Activated T-helper 2 cell treated with anti-CD3 and anti-CD28 coated beads, Interferon-gamma antibody, Interleukin-2, Interleukin-4, amounts not matched to agents 10 μg/mL and 5 μg/mL and 100 μg/mL, durations not matched to agents 14 hours and 24 hours and 36 hours (primary cell): ENCODE measurements at places on chromosomes 12 and 14.

- H3K27ac ChIP-seq: no peak overlapping the region
- H3K4me3 ChIP-seq: no peak overlapping the region
- no peaks in the 10 kb centered on the region for H3K36me3 ChIP-seq
- DNase-seq: no peak
- no peaks in the 10 kb centered on the region for H3K27me3 ChIP-seq
Observed at GRCh38 chr12:112756918-112757317, 34.6 kb upstream of the RPH3A start.

GRCh38 chr12:46445551-46446235 lies 73.1 kb upstream of the SLC38A2 start:
- peak overlapping the region; percentile 43 for H3K27ac ChIP-seq
- H3K4me1 ChIP-seq: peaks cover 31% of the 10 kb centered on the region
- H3K27me3 ChIP-seq: no peaks in the 10 kb centered on the region

DNA sequence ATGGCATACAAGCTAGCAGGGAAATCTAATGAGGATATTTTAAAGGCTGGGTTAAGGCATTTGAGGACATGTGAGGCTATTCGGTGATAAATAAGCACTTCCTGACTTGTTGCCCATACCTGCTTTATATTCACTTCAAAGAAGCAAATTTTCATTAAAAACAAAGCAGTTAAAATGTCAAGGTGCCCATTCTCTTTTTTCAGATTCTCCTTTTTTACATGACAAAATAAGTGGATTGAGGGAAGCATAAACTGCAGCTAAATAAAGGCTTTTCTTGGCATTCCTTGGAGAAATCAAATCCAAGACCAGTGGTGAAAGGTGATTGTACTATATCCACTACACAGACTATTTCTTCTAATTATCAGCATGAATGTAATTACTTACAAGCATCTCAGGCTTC lies 166.9 kb downstream of the PTCSC3 start:
- DNase-seq: no peak
- H3K36me3 ChIP-seq: no peaks in the 10 kb centered on the region
- no peak overlapping the region for H3K27ac ChIP-seq

GRCh38 chr12:125175576-125175975 lies 110.3 kb downstream of the AACS start:
- DNase-seq: no peak
- H3K36me3 ChIP-seq: no peaks in the 10 kb centered on the region
- no peak overlapping the region for H3K27ac ChIP-seq
- peaks cover 2% of the 10 kb centered on the region for H3K4me1 ChIP-seq

DNA sequence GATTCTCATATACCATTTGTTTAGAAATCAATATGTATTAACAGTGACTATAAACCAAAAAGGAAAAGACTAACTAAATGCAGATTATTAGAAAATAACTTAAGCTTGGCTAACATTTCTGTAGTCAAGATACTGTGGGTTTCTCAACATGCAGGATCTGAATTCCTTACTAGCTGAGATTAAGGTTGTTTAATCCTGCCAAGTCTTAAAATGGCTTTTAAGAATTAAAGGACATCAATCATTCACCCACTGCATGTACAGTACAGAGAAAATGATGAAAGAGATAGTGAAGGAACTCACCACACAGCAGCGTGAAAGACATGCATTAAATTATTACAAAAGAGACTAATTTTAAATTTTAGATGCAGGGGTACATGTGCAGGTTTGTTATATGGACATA lies 3.8 kb downstream of the ACSS3 start:
- DNase-seq: no peak
- H3K4me3 ChIP-seq: no peak overlapping the region
- peaks cover 8% of the 10 kb centered on the region for H3K27me3 ChIP-seq
- no peaks in the 10 kb centered on the region for H3K4me1 ChIP-seq
- H3K27ac ChIP-seq: no peak overlapping the region

GRCh38 chr12:75581515-75581914 lies 70.1 kb upstream of the KRR1 start:
- H3K4me1 ChIP-seq: no peaks in the 10 kb centered on the region
- peaks cover 24% of the 10 kb centered on the region for H3K27me3 ChIP-seq
- H3K27ac ChIP-seq: no peak overlapping the region
- H3K4me3 ChIP-seq: no peak overlapping the region

DNA sequence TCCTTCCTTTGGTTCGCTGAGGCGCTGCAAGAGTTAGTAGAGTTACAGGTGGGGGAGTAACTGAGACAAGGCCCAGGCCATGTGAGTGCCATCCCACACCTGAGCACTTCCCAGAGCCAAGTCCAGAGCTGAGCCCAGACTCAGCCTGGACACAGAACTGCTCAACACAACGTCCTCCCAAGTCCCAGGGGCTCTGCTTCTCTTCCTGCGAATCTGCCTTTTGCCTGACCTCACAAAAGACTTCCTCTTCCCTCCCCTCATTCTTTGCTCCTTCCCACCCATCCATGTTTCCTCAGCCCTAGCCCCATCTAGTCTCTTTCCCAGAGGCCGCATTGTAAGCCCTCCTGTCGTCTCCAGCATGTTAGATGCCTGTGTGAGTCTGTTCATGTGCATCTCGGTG lies 16.6 kb upstream of the MCRS1 start:
- peaks cover 16% of the 10 kb centered on the region for H3K4me1 ChIP-seq
- no peaks in the 10 kb centered on the region for H3K27me3 ChIP-seq
- H3K36me3 ChIP-seq: peaks cover 10% of the 10 kb centered on the region

GRCh38 chr12:120544691-120545090 lies 10.5 kb downstream of the RNF10 start:
- no peaks in the 10 kb centered on the region for H3K27me3 ChIP-seq
- DNase-seq: no peak
- peaks cover 13% of the 10 kb centered on the region for H3K4me1 ChIP-seq
- H3K36me3 ChIP-seq: peaks cover 36% of the 10 kb centered on the region

DNA sequence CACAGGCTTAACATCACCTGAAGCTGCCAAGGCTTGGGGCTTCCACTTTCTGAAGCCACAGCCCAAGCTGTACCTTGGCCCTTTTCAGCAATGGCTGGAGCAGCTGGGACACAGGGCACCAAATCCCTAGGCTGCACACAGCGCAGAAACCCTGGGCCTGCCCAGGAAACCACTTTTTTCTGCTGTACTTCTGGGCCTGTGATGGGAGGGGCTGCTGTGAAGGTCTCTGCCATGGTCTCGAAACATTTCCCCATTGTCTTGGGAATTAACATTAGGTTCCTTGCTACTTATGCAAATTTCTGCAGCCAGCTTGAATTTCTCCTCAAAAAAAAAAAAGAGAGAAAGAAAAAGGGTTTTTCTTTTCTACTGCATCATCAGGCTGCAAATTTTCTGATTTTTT lies 219.1 kb downstream of the RPL10L start:
- no peaks in the 10 kb centered on the region for H3K4me1 ChIP-seq
- no peaks in the 10 kb centered on the region for H3K36me3 ChIP-seq
- no peaks in the 10 kb centered on the region for H3K27me3 ChIP-seq
- no peak for DNase-seq
- H3K4me3 ChIP-seq: no peak overlapping the region
